ENCODE measurements at places on chromosomes 12 and 14.

DNA sequence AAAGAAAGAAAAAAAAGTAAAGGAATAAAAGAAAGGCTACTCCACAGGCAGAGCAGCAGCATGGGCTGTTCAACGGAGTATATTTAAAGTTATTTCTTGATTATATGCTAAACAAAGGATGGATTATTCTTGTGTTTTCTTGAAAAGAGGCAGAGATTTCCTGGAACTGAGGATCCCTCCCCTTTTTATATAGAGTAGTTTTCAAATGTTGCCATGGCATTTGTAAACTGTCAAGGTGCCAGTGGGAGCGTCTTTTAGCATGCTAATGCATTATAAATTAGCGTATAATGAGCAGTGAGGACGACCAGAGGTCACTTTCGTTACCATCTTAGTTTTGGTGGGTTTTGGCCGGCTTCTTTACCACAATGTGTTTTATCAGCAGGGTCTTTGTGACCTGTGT is 383.0 kb downstream of the PCNX1 start:
- DNase-seq, result no peak

DNA sequence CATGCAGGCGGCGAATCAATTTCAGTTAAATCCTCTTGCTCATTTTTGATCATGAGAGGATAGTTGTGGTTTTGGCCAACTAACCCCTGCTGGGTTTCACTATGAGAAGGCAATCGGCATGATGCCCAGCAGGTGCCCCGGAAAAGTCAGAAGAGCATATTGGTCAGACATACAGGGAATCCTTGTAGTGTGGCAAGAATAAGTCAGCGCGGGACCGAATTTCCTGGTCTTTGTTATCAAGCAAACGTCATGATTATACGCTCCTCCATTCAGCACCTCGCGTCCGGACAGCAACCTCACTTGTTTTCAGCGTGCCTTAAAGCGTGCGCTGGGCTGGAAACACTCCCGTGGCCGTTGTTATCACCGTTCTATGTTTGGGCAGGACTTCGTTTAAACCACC is 1.8 kb downstream of the TBC1D30 start:
- no peak for DNase-seq

- DNase-seq, result peak; percentile 63
Observed at GRCh38 chr12:113048716-113049127, 7.8 kb upstream of the DTX1 start.

DNA sequence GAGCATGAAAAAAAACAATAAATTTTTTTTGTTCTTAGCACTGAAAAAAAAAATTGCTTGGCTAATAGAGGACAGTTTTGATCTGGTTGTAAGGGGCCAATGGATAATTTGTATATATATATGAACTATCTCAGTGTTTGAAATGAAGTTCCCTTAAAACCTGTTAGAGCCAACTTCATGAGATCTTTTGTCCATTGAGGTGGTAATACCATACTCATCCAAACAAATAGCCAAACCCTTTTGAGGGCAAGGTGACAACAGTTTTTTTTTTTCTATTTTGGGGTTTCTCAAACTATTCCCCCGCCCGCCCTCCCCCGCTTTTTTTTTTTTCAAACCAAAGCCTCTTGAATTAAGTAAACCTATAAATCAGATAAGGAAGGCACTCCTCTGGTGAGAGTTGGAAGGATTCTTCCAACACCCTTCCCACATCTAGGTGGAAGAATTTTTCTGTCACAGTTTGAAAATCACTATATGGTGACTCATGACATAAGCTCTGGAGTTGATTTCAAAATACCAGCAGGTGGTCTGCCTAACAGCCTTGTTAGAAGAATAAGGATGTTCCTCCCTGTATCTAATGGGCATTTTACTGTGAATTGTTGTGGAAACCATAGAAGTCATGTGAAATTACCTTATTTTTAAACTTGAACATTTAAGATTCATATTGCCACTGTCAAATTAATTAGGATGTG is 10.2 kb downstream of the ARHGAP5 start:
- DNase-seq, result no peak

DNA sequence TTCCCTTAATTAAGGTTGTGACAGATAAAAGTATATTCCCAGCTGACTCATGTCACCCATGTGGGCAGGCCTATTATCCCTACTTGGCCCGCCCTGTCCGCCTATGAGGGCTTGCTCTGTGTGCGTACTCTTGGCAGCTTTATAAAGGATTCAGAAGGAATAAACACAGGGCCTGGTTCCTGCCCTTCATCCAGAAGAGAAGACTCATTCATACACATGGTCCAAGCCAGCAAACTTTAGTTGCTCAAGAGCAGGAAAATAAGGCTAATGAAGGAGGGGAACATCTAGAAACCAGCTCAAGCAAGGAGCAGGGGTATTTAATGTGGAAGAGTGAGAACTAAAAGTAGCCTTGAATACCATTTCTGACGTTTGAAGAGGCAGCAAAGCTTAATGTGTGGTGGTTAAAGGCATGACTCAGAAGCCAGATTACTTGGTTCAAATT is 141.9 kb downstream of the CRADD start:
- DNase-seq, result no peak

- DNase-seq, result no peak
Observed at GRCh38 chr14:76314521-76315034, 61.4 kb upstream of the ESRRB start.

- DNase-seq, result no peak
Observed at GRCh38 chr14:55180006-55180405, 11.4 kb downstream of the DLGAP5 start.

- DNase-seq, result no peak
Observed at GRCh38 chr12:24042651-24043050, 93.2 kb upstream of the SOX5 start.

GRCh38 chr14:99252443-99252939 is 19.5 kb downstream of the BCL11B start:
- DNase-seq, result no peak

DNA sequence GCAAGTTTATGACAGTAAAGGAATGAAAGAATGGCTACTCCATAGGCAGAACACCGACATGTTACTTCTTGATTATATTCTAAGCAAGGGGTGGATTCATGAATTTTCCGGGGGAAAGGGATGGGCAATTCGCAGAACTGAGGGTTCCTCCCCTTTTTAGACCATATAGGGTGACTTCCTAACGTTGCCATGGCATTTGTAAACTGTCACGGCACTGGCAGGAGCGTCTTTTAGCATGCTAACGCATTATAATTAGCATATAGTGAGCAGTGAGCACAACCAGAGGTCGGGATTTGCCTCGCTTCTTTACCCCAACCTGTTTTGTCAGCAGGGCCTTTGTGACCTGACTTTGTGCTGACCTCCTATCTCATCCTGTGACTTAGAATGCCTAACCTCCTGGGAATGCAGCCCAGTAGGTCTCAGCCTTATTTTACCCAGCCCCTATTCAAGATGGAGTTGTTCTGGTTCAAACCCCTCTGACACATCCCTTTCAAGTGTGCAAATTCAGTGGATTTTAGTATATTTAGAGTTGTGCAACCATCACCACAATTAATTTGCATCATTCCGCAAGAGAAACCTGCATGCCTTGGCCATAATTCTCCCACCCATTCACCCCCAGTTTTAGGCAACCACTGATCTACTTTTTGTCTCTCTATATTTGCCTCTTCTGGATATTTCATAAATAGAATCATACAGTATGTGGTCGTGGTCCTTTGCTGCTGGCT is 27.4 kb downstream of the PALS1 start:
- no peak for DNase-seq

- no peak for DNase-seq
Observed at GRCh38 chr14:74135426-74135825, 50.7 kb downstream of the LIN52 start.

DNA sequence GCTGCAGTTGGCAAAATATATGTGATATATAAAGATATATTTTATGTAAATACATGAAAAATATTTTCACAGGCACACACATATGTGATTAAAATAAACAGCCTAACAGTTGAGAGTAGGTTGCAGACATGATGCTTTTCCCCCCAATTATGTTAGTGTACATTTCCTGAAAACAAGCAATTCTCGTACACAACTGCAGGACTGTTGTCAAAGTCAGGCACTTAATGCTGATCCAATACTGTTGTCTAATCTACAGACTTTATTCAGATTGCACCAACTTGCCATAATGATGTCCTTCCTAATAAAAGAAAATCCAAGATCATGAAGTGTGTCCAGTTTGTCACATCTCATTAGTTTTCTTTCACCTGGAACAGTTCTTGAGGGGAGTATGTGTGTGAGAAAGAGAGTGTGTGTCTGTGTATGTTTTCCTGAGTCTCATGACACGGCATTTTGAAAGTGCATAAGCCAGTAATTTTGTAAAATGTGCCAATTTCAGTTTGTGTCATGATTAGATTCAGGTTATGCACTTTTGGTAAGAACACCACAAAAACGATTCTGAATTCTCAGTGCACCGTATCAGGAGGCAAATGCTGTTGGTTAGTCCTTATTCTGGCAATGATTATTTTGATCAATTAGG is 16.5 kb upstream of the SEL1L start:
- DNase-seq, result no peak

DNA sequence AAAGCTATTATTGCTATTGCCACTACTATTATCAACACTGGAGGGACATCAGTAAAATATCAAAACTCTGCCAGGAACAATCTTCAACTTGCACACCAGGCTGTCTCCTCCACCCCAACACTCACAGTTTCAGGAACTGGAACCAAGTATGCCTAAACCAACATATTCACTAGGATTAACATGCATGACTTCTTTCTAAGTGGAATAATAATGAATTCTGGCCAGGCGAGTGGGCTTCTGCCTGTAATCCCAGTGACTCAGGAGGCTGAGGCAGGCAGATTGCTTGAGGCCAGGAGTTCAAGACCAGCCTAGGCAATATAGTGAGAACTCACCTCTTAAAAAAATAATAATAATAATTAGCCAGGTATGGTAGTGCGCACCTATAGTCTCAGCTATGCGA is 58.1 kb downstream of the TBX5 start:
- DNase-seq, result no peak

DNA sequence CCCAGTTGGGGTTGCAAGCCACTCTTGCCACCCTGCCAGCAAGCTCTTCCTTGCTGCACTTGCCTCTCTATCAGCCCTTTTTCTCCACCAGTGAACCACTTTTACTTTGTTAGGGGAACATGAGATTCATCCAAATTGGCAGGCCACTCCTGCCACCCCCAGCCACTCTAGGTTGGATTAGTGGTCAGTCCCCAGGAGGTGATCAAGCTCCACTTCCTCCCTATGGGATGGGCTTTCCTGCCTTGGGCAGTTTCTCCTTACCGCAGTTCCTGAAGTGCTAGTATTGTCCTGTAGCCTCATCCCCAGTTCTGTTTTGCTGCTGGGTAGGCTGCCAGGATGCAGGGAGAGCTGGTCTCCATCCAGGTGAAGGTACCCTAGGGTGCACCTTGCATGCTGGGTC is 104.5 kb downstream of the ALG10 start:
- DNase-seq, result no peak

- no peak for DNase-seq
Observed at GRCh38 chr14:105118646-105119407, 49.7 kb downstream of the JAG2 start.

All from amniotic stem cell (primary cell).